ENCODE measurements at places on chromosomes 5 and 9.

DNA sequence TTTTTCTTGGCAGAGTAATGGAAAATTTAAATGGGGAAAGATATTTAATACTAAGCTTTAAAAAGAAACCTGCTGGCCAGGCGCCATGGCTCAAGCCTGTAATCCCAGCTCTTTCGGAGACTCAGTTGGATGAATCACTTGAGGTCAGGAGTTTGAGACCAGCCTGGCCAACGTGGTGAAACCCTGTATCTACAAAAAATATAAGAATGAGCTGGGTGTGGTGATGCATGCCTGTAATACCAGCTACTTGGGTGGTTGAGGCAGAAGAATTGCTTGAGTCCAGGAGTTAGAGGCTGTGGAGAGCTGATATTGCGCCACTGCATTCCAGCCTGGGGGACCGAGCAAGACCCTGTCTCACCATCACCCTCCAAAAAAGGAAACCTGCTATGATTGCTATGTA, 32.8 kb downstream of the TUT7 start:
- DNase-seq = no peak

GRCh38 chr5:56290378-56291078, 57.4 kb upstream of the ANKRD55 start:
- DNase-seq = no peak

DNA sequence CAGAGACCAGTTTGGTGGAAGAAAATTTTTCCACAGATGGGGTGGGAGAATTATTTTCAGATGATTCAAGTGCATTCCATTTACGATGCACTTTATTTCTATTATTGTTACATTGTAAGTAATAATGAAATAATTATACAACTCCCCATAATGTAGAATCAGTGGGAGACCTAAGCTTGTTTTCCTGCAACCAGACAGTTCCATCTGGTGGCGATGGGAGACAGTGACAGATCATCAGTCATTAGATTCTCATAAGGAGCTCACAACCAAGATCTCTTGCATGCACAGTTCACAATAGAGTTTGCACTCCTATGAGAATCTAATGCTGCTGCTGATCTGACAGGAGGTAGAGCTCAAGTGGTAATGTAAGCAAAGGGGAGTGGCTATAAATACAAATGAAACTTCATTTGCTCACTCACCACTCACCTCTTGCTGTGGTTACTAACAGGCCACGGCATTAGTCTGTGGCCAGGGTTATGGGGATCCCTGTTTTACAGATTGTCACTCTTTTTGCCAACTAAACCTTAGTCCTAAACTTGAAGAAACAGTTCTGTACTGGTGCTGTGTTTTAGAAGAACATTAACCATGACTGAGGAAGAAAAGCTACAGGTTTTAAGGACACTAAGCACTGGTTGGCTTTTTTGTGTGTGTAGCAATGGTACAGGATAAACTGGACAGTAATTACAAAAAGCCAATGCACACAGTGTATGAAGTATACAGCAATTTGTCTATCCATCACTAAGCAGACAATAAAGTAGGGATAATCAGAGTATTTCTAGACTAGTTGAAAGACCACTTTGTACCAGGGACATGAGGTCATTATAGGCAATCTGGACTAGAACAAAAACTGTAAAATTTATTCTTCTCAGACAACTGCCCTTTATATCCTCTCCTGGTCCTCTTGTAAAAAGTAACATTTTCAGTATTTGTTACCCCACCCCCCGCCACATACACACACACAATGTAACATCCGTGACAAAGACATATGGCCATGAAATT, 9.9 kb downstream of the TMEM232 start:
- no peak for DNase-seq

- DNase-seq = no peak
Measured at GRCh38 chr5:140189977-140190871, 15.2 kb downstream of the CYSTM1 start.

GRCh38 chr5:144832416-144832815, 661.7 kb downstream of the KCTD16 start:
- DNase-seq = no peak

DNA sequence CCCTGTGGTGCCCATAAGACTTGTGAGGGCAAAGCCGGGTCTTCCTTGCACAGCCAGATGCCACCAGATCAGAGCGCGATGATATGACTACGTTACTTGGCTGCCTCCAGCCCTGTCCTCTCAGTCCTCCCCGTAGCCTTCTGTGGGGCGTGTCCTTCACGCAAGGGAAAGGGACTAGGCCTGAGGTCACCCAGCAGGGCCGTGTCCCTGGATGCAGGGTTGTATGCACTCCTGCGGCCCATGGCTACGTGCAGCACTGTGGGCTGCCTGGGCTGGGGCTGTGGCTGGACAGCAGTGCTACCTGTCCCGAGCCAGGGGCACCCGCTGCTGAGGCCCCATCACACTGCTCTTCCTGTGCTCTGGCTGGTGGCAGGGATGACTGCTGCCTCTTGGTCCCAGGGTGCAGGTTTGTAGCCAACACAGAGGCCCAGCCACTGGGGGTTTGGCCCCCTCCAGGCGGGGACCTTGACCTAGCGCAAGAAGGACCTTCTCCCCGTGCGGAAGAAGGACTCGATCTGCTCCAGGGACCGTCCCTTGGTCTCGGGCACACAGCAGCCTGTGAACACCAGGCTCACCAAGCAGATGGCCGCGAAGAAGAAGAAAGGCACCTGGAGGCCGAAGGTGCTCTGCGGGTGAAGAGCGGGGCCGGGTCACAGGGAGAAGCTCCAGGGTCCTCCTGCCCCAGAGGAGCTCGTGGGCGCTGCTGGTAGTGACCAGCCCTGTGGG, 7.2 kb downstream of the SLC2A6 start:
- no peak for DNase-seq

DNA sequence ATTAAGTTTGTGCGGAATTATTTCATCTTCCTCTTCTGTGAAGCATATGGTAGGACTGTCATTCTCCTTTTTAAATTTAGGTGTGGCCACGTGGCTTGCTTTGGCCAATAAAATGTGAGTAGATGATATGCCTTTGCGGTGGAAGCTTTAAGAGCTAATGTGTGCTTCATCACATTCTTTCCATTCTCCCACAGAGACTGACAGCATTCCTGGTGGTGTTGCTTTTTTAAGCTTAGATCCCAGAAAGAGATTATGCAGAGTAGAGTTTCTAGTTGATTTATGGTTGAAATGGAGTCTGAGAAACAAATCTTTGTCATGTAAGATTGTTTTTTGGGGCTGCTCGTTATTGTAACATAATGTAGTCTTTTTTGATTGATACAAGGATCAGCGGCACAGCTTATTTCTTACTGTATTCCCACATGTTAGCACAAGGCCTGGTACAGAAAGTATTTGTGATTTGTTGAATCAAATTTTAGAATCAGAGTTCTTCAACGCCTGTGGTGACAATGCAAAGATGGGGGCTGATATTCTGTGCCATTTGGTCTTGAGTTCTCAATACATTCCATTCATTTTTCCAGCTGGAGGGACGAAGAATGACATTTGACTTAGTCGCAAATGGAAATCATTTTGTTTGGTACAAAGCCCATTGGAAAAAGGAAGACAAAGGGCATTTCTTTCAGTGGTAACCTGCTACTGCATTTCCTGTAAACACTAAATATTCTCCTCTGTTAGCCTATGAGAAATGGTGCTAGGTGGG, 209.9 kb upstream of the VLDLR start:
- no peak for DNase-seq

GRCh38 chr9:134564431-134565170, 77.0 kb upstream of the COL5A1 start:
- no peak for DNase-seq

DNA sequence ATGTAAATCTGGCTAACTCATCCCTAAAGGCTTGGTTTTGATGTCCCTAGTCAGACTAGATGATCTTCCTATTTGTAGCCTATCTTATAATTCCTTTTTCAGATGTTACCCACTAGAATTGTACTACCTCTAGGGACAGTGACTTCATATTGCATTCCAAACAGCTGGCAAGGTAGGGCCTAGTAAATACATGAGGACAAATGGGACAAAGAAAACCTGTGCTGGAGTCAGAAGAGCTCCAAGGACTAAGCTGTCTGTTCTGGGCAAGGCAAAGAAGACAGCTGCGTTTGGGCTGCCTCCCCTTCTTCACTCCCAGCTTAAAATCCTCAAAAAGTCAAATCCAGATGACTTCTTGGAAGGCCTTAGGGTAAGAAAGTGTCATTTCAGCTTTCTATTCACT, 10.0 kb downstream of the DMXL1 start:
- no peak for DNase-seq

All from activated gamma-delta T cell treated with anti-CD3 and anti-CD28 coated beads, Interleukin-2, amount 50 U/mL, for 16 hours (primary cell).